ENCODE measurements at places on chromosomes 11 and 22. TPM values are rescaled to one million over a fixed set of nuclear protein-coding genes. Genes with fewer than 3 reads are reported as not detected.

Gene ROBO3
- polyA plus RNA-seq, result 25.3 TPM

Gene INS
- not detected for polyA plus RNA-seq

Gene SLC39A13
- polyA plus RNA-seq, result 41.6 TPM

Gene KIRREL3
- polyA plus RNA-seq, result 29.0 TPM

Gene TSPAN18
- 8.4 TPM for polyA plus RNA-seq

Gene HOATZ
- polyA plus RNA-seq, result not detected

Gene IGLL5
- not detected for polyA plus RNA-seq

Gene HBE1
- not detected for polyA plus RNA-seq

Data from neural cell (in vitro differentiated cells).